ENCODE measurements at places on chromosomes 6 and 20.
A peak's percentile ranks its signal among the peaks of the same experiment; 100 is the strongest.

DNA sequence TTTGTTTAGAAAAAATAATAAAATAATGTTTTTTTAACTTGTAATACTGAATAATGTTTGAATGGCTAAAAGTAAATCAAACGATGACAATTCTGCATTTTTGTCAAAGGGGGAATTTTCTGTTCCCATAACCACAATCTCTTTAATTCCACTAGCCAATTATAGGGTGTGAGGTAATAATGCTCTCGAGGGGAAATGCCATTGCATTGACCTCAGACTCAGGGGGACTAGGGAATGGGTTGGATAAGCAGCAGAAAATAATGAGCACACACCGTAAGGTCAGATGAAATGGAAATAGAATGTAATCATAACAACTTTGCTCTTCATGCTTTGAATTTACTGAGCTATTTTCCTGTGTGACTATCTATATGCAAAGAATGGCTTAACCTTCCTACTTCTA lies 584.7 kb downstream of the RFPL4B start:
- peak; percentile 12 for DNase-seq

- peak; percentile 15 for DNase-seq
These were observed 3.4 kb downstream of the COL9A1 start for GRCh38 chr6:70299456-70299855.

DNA sequence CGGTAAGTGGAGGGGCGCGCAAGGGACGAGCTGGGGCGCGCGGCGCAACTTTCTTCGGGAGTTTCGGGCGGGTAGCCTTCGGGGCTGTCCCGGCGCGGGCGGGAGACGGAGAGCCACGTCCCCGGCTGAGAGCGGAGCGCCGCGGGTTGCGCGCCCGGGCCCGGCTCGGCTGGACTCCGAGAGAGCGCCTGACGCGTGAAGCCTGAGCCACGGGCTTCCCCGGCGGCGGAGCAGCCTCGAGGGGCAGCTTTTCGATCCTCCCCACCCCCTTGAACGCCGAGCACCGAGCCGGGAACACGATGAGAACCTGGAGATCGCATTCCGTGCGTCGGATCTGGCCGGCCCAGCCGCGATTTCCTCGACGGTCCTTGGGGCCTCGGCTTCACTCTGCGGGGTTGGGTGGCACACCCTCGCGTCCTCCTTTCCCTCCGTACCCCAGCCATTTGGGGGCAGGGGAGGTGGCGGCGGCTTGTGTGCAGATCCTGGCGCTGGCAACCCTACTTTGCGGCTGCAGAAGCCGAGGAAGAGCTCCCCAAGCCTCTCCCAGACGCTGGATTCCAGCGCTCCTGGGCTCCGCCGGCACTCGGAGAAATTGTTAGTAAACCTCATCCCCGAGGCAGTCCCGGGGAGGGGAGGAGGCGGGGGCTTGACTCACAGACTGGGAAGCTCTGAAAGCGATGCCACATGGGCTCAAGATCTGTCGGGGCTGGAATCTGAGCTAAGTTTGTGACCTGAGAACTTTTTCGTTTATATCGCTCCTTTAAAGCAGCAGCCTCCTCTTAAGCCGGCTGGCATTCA lies 572 bp downstream of the DSE start:
- DNase-seq, result peak; percentile 90

DNA sequence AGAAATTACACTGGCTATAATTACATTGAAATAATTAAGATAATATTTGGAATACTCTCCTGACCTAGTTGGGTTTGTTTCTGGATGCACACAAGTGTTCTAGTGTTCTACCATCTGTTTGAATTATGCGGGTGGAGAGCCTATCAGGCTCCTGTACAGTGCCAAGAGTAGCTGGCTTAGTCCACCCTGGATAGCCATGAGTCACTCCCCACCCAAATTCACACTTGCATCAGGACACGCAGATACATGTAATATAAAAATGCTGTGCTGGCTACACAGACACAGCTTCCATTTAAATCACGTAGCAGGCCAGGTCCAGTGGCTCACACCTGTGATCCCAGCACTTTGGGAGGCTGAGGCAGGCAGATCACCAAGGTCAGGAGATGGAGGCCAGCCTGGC lies 686.2 kb upstream of the SLC35B3 start:
- peak; percentile 33 for DNase-seq

All from fibroblast of lung (primary cell).